ENCODE measurements at places on chromosomes 3 and 15.
A peak's percentile ranks its signal among the peaks of the same experiment; 100 is the strongest.

DNA sequence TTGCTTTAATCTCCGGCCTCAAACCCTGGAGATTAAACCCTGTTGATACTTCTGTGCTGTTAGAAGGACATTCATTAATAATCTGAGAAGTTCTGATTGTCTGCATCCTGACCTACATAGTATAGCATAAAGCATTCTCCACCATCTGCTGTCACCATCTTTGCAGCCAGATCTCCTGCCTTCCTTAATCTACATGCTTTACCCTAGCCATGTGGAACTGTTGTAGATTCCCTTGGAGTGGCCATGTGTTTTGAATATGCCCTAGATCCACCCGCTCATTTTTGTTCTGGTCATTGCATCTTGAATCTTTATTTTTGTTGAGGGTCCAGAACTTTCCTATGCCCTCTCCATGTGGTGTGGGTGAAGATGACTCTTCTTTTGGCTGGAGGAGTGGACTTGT is 110.3 kb downstream of the OXSM start:
- DNase-seq, result no peak

- DNase-seq, result peak; percentile 50
Measured at GRCh38 chr3:30440880-30441279, 165.5 kb upstream of the TGFBR2 start.

DNA sequence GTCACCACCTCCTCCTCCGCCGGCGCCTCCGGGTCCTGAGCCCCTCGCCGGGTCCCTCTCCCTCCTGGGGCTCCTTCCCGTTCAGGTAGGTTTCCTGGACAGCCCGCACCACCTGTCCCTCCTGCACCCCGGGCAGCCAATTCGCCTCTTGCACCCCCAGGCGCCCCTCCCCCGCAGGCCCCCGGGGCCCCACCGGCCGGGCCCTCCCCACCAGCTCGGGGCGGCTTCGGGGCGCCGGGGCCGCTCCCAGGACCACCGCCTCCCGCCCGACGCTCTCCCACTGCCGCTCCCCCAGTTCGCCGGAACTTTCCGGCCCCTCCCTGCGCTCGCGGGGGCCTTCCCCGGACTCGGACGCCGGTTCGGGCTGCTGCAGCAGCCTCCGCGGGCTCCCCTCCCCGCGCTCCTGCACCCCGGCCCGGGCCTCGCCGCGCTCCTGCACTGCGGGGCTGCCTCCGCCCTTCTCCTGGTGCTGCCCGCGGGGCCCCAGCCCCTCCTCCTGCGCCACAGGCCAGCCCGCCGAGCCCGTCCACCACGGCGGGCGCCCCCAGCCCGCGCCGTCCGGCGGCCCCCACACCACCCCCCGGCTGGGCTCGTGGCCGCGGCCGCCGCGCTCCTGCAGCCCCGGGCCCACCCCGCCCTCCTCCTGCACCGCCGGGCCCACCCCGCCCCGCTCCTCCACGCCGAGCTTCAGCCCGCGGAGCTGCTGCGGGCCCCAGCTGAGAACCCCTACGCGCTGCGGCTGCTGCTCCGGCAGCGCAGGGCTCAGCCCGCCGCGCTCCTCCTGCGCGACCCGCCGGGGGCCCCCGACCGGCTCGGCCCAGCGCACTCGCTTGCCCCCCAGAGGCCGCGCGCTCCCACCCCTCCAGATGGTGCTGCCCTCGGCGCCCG is 587 bp upstream of the TNK2 start:
- peak; percentile 49 for DNase-seq

- DNase-seq, result no peak
Measured at GRCh38 chr3:24088782-24089181, 143.7 kb downstream of the NR1D2 start.

GRCh38 chr15:85330901-85331588 is 49.4 kb upstream of the AKAP13 start:
- DNase-seq, result peak; percentile 94

GRCh38 chr3:58349792-58350626 is 17.3 kb downstream of the PXK start:
- DNase-seq, result no peak

GRCh38 chr3:160677459-160677881 is 510 bp downstream of the ARL14 start:
- DNase-seq, result no peak

- peak; percentile 41 for DNase-seq
Measured at GRCh38 chr15:80403712-80404056, 498 bp upstream of the ARNT2 start.

- DNase-seq, result no peak
Measured at GRCh38 chr3:61087465-61087864, 163.8 kb downstream of the FHIT start.

DNA sequence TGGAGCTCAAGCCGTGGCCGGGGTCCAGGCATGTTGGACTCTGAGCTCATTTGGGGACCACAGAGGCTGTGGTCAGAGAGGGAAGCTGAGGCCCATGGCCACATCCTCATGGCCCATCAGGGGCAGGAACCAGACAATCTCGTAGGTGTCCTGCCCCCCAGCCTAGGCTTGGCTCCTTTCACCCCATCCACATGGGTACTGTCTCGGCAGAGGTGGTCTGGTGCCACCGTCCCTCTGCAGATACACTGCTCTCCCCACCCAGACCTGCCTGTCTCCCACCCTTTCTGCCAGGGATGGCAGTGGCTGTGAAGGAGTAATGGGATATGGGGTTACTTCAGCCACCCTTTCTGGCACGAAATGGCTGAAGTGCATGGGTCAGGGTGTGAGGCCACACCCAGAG is 7.9 kb downstream of the PRSS50 start:
- no peak for DNase-seq

- DNase-seq, result no peak
Measured at GRCh38 chr3:120762615-120763014, 20.1 kb downstream of the GTF2E1 start.

DNA sequence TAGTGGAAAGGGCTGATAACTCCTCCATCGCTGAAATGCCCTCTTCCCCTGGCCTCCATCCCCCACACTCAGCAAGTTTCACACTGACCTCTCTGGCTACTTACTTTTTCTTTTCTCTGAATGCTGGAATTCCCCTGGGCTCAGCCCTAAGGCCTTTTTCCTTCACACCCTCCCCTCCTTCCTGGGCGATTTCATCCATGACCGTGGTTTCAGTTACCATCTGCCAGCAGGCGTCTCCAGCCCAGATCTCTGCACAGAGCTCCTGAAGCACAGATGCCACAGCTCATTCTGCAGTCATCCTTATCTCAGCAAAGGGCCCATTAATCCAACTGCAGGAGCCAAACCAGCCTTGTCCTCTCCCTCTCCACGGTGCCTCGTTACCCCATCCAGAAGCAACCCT is 114.0 kb downstream of the RFTN1 start:
- DNase-seq, result peak; percentile 61

GRCh38 chr3:13770170-13771169 is 109.4 kb downstream of the WNT7A start:
- DNase-seq, result no peak

GRCh38 chr15:35167675-35168074 is 82.6 kb upstream of the NANOGP8 start:
- DNase-seq, result no peak
